ENCODE measurements at places on chromosomes 5 and 9.

DNA sequence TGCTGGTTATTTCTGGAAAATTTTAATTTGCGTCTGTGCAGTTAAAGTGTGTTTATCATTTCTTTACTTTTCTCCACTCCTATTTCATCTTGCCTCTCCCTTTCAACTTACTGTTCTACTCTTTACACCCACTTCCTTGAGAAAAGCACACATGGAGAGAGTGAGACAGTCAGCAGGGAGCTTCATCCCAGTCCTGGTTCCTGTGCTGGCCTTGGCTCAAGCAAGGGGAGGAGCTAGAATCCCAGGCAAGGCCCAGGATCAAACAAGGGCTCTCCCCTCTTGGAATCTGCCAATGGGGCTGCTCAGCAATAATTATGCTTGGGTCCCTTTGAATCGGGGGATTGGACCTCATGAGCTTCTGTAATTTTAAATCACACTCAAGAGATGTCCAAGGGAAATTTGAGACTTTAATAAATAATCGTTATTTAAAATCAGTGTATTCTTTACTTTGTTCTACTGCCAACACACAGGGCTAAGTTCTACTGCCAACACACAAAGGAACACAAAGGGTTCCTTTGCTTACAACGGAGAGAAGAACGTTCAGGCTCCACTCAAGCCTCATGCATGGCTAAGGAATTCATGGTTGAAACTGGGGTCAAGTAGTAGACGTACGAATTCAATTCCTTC, 439.3 kb upstream of the DAB2 start:
- DNase-seq, result no peak

- DNase-seq, result no peak
Measured at GRCh38 chr9:134914501-134914834, 3.2 kb downstream of the FCN1 start.

DNA sequence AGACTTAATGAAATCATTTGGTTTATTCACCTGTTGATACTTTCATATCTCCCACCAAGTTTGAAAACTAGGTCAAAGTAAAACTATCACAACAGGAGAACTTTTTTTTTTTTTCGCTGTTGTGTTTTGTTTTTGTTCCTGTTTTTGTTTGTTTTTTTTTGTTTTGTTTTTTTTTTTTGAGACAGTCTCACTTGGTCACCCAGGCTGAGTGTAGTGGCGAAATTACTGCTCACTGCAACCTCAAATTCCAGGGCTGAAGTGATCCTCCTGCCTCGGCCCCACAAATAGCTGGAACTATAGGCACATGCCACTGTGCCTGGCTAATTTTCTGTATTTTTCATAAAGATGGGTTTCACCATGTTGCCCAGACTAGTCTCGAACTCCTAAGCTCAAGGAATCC, 49.3 kb downstream of the MLLT3 start:
- no peak for DNase-seq

GRCh38 chr5:73826301-73827105, 200.5 kb downstream of the ARHGEF28 start:
- DNase-seq, result no peak

- DNase-seq, result no peak
Measured at GRCh38 chr5:143314099-143314498, 89.4 kb downstream of the NR3C1 start.

GRCh38 chr5:133384903-133385302, 227.4 kb downstream of the FSTL4 start:
- DNase-seq, result no peak

GRCh38 chr5:127014573-127014972, 15.8 kb downstream of the MARCHF3 start:
- DNase-seq, result no peak

GRCh38 chr5:5178136-5178535, 38.0 kb downstream of the ADAMTS16 start:
- DNase-seq, result no peak

DNA sequence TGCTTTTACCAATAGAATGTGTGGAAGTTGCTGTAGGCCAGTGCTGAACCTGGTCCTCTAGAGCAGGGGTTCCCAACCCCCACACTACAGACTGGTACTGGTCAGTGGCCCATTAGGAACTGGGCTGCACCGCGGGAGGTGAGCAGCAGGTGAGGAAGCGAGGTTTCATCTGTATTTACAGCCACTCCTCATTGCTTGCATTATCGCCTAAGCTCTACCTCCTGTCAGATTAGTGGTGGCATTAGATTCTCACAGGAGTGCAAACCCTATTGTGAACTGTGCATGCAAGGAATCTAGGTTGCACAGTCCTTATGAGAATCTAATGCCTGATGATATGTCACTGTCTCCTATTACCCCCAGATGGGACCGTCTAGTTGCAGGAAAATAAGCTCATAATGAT, 6.1 kb upstream of the CCDC152 start:
- no peak for DNase-seq

DNA sequence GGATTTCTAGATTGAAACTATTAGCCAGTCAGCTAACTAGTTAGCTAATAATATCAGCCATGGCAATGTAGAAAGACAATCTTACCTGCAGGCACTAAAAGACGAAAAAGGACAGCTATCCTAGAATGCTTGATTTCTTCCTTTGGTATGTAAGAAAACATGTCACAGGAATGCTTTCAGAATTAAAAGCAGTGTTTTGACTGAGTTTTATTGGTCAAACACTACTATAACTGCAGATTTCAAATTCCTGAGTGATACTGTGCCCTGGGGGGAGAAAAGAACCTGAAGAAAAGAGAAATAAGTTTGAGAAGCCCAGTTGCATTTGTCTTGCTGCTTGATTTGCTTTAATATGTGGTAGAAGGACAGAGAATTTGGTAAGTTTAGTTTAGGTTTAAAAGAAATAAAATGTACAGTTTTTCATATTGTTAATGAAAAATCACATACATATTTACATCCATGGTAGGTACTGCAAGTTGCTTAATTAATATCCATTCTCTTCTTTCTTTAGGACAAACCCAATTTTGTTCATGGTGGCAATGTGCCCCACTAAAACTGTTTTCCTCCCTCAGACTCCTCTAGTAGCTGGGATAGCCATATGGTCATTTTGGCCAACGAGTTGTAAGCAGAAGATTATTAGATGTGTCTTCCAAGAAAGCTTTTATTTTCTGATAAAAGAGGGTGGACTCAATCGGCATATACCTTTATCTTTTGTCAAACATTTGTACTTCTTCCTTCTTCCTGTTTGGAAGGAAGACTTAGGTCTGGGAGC, 4.3 kb upstream of the FAM169A start:
- no peak for DNase-seq

DNA sequence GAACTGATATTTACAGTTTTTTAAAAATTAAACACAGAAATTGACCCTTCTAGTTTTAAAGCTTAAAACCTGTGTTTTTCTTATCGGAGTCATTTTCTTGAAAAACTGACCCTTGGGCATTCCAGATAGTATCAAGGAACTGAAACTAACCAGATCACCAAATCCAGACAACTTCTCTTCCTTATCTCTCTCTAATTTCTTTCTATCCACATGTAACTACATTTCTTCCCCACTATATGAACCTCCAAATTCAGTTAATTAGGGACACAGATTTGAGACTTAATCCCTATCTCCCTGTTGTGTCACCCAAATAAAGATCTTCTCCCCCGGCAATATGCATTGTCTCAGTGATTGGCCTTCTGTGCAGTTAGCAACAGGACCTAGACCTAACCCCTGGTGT, 1643.0 kb upstream of the CDH6 start:
- DNase-seq, result no peak

- DNase-seq, result no peak
Measured at GRCh38 chr9:89779405-89780203, 174.8 kb downstream of the GADD45G start.

DNA sequence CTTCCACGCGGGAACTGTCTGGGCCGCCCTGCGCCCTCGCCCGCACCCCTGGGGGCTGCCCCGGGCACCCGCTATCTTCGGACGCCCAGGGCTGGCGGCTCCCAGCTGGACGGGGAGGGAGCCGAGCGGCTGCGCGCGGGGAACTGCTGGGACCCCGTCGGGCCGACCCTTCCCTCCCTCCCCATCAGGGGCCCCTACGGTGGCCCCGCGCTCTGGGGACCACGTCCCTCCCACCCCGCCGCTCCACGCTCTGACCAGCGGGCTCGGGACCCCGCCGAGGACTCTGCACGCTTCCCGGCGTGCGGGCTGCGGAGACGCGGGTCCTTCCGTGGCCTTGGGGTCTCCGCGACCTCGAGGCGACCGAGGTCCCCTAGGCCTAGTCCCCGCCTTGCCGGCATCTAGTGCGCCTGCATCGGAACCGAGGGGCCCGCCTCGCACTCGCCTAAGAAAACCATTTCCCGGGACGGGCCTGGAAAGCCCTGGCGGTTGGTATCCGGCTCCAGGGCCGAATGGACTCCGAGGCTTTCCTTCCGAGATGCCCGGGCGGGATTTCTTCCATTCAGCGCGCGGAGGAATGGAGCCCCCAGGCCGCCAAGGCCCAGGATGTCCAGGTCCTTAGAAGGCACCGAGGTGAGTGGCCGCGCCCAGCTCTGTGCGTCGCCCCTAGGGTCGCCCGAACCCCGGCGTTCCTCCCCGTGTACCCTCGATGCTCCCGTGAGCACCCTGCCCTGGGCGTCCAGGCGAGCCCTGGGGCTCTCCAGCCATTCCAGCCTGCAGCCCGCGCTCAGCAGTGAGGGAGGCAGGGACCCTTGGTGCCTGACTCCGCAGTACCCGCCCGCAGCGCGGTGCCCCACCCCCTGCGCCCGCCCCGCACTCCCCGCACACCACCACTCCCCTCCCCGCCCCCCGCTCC, 705 bp upstream of the SLC6A3 start:
- no peak for DNase-seq

DNA sequence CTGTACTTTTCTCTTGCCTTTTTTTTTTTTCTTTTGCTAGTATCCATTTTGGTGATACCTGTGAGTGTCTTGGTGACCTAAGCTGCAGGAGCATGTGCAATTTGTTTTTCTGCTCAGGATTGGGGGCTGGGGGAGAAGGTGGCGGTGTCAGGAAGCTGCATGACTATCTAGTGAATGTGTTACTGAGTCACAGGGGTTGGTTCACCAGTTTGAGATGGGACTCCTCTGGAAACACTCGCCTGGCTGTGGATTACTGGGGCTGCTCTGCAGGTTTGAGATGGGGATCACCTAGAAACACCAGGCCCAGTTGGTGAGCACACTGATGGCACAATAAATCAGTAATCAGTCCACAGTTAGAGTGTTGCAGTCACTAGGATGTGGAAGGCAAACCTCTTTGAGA, 447.9 kb downstream of the SPATA31D1 start:
- no peak for DNase-seq
